ENCODE measurements at places on chromosomes 6 and 20.

GRCh38 chr6:105402090-105402938 is 568 bp downstream of the PREP start:
- DNase-seq, result peak; percentile 90

DNA sequence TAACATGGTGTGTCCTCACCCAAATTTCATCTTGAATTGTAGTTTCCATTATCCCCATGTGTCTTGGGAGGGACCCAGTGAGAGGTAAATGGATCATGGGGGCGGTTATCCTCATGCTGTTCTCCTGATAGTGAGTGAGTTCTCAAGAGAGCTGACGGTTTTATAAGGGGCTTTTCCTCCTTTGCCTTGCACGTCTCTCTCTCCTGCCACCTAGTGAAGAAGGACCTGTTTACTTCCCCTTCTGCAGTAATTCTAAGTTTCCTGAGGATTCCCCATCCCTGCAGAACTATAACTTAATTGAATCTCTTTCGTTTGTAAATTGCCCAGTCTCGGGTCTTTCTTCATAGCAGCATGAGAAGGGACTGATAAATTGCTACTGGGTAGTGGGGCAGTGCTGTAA is 789.3 kb downstream of the FRK start:
- peak; percentile 51 for DNase-seq

DNA sequence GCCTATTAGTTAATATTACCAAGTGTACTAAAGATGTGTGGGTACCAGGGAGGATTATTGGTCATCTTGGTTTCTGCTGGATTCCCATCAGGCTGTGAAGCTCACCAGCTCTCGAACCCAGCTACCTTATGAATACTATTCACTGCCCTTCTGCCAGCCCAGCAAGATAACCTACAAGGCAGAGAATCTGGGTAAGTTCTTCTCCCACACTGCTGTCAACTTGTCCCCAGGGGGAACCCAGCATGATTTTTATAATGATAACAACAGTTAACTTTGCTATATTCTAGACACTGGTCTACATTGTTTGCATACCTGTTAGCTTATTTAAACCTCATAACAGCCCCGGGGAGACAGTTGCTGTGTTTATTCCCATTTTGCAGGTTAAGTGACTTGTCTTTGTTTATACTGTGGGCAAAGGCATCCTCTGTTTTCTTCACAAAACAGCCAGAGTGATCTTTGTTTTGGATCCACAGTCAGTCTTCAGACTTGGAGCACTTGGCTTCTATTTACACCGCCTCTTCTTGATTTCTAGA is 26.5 kb downstream of the TM9SF4 start:
- DNase-seq, result no peak

DNA sequence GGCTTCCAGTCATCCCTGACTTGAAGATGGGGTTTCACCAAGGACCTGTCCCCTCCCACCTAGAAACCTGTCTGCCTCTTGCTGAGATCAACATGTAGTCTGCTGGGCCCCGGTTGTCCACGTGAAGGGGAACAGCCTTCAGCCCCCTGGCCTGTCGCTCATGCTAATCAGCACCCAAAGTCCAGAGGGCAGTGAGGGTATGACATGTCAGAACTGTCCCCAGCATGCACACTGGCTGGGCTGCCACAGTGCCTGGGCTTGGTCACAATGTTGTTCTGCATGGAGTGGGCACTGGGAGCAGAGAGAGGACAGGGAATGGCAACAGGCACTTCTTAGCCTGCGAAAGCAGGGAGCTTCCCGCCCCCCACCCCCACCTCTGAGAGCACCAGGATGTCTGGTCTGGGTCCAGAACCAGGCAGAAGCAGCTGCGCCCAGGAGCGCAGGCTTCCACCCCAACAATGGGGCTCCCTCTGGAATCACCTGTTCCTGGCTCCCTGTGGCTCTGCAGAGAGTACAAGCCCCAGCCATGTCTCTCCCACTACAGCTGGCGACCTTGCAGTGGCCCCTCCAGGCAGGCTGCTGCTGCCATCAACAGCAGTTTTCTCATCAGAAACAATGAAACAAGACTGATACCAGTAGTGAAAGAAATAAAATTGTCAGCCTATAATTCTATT is 182.7 kb downstream of the KHDRBS2 start:
- no peak for DNase-seq

DNA sequence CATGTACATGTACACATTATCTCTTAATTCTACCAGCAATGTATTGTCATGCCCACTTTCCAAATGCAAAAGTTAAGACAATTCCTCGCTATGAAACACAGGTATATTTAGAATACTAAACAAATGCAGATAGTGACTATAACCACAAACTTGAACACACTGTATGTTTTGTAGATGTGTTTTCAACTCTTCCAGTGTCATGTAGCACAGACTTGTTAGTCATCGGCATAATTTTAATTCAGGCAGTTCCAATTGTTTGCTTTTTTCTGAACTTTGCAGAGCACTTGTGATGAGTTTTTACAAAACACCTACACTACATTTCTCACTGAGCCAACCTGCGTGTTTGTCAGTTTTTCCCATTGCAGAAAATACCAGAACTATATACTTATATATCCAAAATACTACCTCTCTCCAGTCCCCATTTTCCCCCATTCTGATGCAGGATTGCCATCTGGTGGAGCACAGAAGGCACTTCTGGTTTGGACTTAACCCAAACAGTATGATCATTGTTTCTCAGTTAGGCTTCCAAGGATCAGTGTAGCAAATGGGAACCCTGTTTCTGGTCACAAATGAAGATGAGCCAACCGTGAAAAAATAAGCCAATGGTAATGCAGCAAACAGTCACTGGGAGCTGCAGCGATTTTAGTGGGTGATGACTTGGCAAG is 143.4 kb downstream of the ADGRB3 start:
- peak; percentile 76 for DNase-seq

GRCh38 chr6:74458536-74458935 is 747.3 kb downstream of the COL12A1 start:
- no peak for DNase-seq

GRCh38 chr6:83215131-83216047 is 22.2 kb downstream of the RWDD2A start:
- DNase-seq, result peak; percentile 69
